BE2C (cell line): ENCODE measurements at places on chromosomes 12 and 14.
A peak's percentile ranks its signal among the peaks of the same experiment; 100 is the strongest.

DNA sequence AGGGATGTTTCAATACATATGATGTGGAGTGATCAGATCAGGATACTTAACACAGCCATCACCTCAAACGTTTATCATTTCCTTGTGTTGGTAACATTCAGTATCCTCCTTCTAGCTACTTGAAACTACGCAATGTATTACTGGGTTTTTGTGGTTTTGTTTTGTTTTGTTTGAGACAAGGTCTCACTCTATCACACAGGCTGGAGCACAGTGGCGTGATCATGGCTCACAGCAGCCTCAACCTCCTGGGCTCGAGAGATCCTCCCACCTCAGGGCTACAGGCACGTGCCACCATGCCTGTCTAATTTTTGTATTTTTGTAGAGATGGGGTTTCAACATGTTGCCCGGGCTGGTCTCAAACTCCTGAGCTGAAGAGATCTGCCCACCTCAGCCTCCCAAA, 70.2 kb upstream of the BCL11B start:
- DNase-seq, result no peak

GRCh38 chr14:92507174-92507768, 6.3 kb upstream of the RIN3 start:
- no peak for DNase-seq

GRCh38 chr12:71642264-71642663, 21.4 kb downstream of the ZFC3H1 start:
- DNase-seq, result no peak

DNA sequence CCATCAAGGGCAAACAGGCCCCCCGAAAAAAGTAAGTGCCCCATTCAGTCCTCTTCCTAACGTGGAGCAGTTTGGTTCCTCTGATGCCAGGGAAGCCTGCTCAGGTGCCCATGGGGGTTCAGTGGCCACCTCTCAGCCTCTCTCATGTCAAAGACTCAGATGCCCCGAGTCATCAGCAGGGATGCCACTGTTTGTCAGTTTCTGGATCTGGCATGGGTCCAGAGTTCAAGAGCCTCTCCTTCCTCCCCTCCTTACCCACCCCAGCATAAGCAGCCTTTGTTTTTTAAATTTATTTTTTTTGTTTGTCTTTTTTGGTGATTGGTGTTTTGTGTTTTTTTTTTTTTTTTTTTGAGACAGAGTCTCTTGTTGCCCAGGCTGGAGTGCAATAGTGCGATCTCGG, 11.3 kb downstream of the KMT5A start:
- DNase-seq, result no peak

GRCh38 chr14:95533391-95533821, 1.4 kb upstream of the GLRX5 start:
- DNase-seq, result peak; percentile 68

- no peak for DNase-seq
Observed at GRCh38 chr14:91728616-91729183, 3.2 kb downstream of the CATSPERB start.

- DNase-seq, result no peak
Observed at GRCh38 chr12:2282318-2282717, 229.5 kb downstream of the CACNA1C start.

GRCh38 chr12:81988362-81988761, 229.2 kb upstream of the PPFIA2 start:
- DNase-seq, result no peak

GRCh38 chr12:12474931-12475795, 87.5 kb downstream of the DUSP16 start:
- no peak for DNase-seq

GRCh38 chr12:116578051-116578450, 18.9 kb downstream of the MAP1LC3B2 start:
- DNase-seq, result no peak

DNA sequence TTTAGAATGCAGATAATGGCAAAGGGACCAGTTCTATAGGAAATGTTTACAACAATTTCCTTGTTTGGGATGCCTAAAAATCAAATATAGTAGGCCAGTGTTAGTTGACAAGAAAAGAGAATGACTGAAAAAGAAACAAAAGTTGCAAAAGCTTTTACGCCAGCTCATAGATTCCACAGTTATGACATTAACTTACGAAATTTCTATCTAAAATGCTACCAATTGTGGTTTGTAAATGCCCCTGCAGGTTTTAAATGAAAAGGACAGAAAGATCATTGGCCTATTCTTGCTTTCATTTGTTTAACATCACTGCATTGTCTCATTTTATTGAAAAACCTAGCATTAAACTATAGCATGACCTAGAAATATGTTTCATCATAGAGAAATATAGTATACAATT, 345.8 kb downstream of the CCDC91 start:
- DNase-seq, result no peak
